ENCODE measurements at places on chromosomes 3 and 15.

- peaks cover 31% of the 10 kb centered on the region for H3K36me3 ChIP-seq
- no peaks in the 10 kb centered on the region for H3K27me3 ChIP-seq
- peak within 1 kb of the TSS; percentile 78 for H3K27ac ChIP-seq
- peak within 1 kb of the TSS; percentile 95 for H3K4me3 ChIP-seq
Observed at GRCh38 chr3:149752051-149752787, at the start of gene COMMD2. Gene COMMD2 (minus strand): TSS chr3:149752489. CDS start chr3:149752444, 45 bp downstream.

DNA sequence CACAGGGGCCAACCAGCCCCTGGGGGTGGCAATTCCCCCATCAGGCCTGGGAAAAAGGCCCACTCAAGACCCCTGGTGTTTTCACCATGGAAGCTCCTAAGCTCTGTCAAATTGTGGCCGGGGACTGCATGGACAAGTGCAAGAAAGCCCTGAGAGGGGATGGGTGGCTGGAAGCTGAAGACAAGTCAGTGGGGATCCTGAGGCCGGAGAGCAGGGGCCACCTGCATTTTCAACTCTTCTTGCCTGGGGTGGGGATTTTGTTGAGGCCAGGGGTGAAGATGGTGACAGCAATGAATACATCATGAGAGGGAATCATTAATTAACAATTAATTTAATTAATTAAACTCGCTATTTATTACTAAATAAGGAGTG is 33.9 kb downstream of the FEM1B start:
- no peak overlapping the region for H3K27ac ChIP-seq
- no peaks in the 10 kb centered on the region for H3K36me3 ChIP-seq
- no peaks in the 10 kb centered on the region for H3K27me3 ChIP-seq
- peaks cover 27% of the 10 kb centered on the region for H3K4me1 ChIP-seq

GRCh38 chr3:161314836-161315395 is 56.4 kb downstream of the SPTSSB start:
- H3K27me3 ChIP-seq: no peaks in the 10 kb centered on the region
- no peak for DNase-seq

- H3K27ac ChIP-seq: no peak overlapping the region
- no peak for DNase-seq
- H3K4me1 ChIP-seq: no peaks in the 10 kb centered on the region
- no peaks in the 10 kb centered on the region for H3K27me3 ChIP-seq
Observed at GRCh38 chr3:39134305-39134704, 19.1 kb downstream of the CSRNP1 start.

- no peaks in the 10 kb centered on the region for H3K27me3 ChIP-seq
- H3K36me3 ChIP-seq: no peaks in the 10 kb centered on the region
- no peak overlapping the region for H3K4me3 ChIP-seq
- no peak overlapping the region for H3K27ac ChIP-seq
Observed at GRCh38 chr3:131795390-131796090, 239.3 kb downstream of the CPNE4 start.

DNA sequence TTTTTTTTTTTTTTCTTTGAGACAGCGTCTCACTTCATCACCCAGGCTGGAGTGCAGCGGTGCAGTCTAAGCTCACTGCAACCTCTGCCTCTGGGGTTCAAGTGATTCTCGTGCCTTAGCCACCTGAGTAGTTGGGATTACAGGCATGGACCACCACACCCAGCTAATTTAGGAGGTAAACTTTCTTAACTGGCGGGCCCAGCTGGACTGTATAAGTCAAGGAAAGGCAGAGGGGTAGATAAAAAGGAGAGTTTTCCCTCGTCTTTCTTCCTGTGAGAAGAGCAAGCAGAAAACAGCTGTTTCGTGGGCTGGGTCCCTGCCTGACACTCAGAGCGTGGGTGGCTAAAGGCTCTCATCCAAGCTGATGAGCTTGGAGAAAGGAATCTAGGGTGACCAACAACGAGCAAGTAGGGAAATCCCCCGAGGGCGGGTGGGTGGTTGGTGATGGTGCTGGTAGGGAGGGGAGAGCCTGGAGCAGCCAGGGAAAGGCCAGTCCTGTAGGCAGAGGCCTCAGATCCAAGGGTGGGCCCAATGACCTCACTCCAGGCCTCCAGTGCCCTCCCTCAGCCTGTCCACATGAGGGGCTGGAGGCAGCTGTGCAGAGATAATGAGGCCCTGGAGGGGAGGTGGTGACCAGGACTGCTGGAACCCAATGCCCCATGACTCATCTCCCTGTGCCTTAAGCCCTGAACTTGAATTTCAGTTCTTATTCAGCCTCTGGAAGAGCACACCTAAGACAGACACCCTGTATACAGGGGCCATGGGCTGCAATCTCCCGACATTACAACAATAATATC is 43.1 kb upstream of the LIMD1 start:
- H3K27me3 ChIP-seq: no peaks in the 10 kb centered on the region
- H3K27ac ChIP-seq: peak overlapping the region; percentile 9
- peaks cover 51% of the 10 kb centered on the region for H3K4me1 ChIP-seq
- no peak for DNase-seq
- H3K36me3 ChIP-seq: peaks cover 17% of the 10 kb centered on the region

DNA sequence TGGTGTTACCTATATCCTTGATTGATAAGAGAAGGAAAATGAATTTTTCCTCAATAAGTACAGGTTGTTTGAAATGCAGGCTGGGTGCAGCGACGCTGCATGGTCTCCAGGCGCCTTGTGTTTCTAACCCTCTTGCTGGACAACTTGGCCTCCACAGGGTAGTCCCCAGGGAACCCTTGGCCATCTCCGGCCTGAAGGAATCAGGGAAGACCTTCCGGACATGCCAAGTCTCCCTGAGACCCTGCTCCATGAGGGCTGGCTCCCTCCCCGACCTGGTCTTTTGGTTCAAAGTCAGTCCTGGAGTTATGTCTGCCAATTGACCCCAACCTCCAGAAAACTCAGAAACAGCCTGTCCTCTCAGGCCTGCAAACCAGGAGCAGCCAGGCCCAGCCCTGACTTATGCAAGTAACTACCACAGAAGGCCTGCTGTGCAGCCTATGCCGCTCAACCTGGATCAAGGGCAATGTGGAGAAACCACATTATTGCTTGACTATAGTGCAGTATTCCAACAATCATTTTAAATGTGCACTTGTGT is 98.3 kb downstream of the LIPC start:
- H3K36me3 ChIP-seq: no peaks in the 10 kb centered on the region
- DNase-seq: no peak
- peaks cover 15% of the 10 kb centered on the region for H3K4me1 ChIP-seq

GRCh38 chr15:100277087-100277855 is 64.5 kb downstream of the ADAMTS17 start:
- no peak for DNase-seq
- H3K27me3 ChIP-seq: no peaks in the 10 kb centered on the region

GRCh38 chr3:157128771-157129681 is 30.9 kb downstream of the CCNL1 start:
- no peak overlapping the region for H3K4me3 ChIP-seq
- peaks cover 34% of the 10 kb centered on the region for H3K4me1 ChIP-seq
- no peaks in the 10 kb centered on the region for H3K36me3 ChIP-seq
- peak overlapping the region; percentile 85 for H3K27ac ChIP-seq
- DNase-seq: no peak

DNA sequence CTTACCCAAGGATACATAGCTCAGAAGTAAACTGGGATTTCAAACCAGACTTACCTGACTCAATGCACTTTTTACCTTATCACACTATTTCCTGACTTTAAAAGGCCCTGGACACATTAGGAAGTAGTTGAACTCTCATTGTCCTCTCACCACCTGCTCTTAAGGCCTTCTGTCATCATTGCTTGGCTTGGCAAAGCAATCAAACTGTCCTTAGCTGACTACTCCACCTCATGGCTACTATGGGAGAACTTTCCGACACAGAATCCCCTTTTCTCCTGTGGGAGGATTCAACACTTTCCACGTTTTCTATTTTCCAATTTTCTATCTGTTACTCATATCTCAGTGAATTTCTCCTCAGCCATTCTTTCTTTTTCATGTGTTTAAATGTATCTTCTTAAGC is 55.4 kb downstream of the ZNF148 start:
- no peak overlapping the region for H3K27ac ChIP-seq
- H3K36me3 ChIP-seq: peaks cover 9% of the 10 kb centered on the region
- no peak for DNase-seq

DNA sequence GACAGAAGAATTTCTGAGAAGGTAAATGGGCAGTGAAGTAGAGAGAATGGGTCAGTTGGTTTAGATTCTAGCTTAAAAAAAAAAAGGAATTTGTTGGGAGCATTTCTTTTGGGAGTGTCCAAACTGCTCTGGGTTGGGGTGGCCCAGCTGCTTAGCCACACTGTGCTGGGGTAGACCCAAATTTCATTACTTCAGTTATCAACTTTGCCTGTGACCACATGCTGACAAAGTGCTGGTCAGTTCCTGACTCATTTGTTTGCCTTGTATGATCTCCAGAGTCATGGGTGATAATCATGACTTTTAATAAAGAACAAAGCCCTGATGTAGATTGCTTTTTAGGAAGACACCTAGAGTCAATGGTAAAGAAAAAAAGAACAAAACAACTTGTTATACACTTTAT is 121.5 kb upstream of the FGF7 start:
- H3K4me3 ChIP-seq: no peak overlapping the region
- H3K4me1 ChIP-seq: no peaks in the 10 kb centered on the region
- H3K27ac ChIP-seq: no peak overlapping the region
- no peak for DNase-seq
- no peaks in the 10 kb centered on the region for H3K36me3 ChIP-seq

DNA sequence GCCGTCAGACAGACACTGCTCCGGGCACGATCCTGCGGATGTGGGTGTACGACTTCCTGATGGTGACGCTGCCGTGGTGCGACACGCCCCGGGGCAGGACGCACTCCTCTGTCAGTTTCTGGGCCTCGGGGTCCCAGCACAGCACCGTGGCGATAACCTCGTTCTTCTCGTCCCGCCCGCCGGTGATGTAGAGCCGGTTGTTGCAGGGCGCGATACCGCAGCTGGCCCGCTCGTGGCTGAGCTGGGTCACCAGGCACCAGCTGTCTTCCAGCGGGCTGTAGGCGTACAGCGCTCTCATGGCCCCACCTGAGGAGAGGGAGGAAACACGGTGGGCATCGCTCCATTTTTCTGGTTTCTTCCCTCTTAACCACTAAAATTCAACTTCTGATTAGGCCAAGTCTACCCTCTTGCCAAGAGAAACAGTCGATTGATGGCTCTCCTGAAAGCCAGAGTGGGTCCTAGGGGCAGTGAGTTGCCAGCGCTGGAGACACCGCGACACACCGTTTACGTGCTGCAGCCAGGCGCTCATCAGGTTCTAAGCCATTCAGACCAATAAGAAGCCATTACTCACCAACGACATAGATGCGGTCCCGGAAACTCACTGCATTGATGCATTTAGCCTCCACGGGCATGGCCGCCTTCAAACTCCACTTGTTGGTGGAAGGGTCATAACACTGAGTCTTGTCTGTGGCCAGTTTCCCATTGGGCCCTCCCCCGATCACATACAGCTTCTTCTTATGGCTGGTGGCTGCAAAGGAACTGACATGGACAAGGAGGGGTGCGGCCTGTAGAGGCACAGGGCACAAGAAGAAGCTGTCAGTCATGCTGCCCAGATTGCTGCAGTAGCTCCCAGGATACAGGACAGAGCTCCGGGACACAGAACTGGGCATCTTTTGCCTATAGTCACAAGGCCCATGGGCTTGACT is 63.3 kb downstream of the KLHL6 start:
- no peak overlapping the region for H3K4me3 ChIP-seq
- no peak for DNase-seq
- H3K36me3 ChIP-seq: peaks cover 4% of the 10 kb centered on the region
- H3K27ac ChIP-seq: no peak overlapping the region
- peaks cover 36% of the 10 kb centered on the region for H3K4me1 ChIP-seq
- H3K27me3 ChIP-seq: no peaks in the 10 kb centered on the region

DNA sequence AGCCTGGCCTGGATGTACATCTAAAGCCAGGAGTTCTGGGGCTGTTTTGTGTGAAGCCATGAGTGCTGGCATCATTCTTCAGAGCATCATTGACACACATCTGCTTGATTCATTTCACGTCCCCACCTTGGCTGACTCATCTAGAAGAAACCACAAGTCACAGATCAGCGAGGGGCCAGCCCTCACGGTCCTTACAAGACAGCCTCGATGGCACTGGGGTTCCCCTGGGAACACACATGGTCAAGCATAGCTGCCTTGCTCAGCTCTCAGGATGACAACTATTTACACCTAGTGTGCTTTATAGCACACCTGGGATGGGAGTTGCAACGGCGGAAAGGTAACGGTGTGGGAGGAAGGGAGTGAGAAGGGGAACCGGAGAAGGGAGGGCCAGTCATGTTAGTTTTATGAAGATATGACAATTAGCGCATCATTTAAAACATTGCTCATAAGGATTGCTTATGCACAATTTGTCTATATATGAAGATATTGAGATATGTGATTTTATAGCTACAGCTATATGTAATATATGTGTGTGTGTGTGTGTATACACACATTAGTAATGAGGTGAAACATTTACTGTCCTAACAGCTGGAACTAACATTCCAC is 227.1 kb downstream of the RPLP1 start:
- no peak overlapping the region for H3K4me3 ChIP-seq
- DNase-seq: no peak
- H3K4me1 ChIP-seq: no peaks in the 10 kb centered on the region

DNA sequence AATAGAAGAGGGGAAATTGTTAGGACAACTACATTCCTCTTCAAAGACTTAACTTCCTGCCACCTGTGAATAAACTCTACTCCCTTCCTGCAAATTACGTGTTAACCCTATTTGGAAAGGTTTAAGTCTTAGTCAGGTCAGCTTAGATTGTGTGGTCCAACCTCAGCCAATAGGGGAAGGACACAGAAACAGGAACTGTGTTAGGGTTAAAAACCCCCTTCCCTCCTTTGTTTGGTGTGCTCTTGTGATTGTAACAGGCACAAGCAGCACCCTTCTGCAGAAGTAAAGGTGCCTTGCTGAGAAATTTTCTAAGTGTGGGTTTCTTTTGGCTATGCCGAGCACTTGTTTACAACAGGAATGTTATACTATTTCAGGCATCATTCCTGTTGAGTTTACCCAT is 45.0 kb upstream of the FSTL1 start:
- no peak overlapping the region for H3K4me3 ChIP-seq
- peak overlapping the region; percentile 44 for H3K27ac ChIP-seq
- no peaks in the 10 kb centered on the region for H3K4me1 ChIP-seq
- H3K27me3 ChIP-seq: no peaks in the 10 kb centered on the region

GRCh38 chr3:198076722-198077308 is 116.8 kb downstream of the LMLN start:
- DNase-seq: no peak
- peaks cover 23% of the 10 kb centered on the region for H3K27me3 ChIP-seq
- no peak overlapping the region for H3K27ac ChIP-seq
- no peak overlapping the region for H3K4me3 ChIP-seq
- no peaks in the 10 kb centered on the region for H3K36me3 ChIP-seq

DNA sequence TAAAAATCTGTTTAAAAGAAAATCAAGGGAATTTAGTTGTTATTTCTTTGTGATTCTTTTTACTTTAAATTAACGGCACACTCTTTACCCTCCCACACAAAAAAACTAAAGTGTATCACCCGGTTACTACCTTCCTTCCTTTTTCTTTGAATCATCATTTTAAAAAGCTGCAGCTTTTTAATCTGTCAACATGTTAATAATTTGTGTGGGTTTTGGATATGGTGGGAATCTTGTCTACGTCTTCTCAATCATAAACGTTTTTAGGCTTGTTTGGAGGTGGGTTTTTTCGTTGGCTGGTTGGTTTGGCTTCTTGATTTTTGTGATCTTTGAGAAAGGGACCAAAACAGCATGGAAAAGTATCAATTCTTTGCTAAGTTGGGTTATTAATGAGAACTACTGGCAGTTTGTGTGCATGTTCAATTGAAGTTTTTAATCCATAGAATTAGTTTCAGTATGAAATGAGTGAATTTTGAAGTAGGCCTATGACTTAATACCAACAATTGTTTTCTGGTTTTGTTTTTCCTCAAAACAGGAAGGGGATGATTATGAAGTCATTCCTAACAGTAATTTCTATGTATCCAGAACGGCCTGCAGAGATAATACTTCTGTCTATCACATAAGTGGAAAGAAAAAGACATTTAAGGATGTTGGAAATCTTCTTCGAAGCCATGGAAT is 4.5 kb downstream of the SMC4 start:
- peaks cover 3% of the 10 kb centered on the region for H3K4me1 ChIP-seq
- H3K27ac ChIP-seq: peak overlapping the region; percentile 96
- H3K4me3 ChIP-seq: peak overlapping the region; percentile 66
- no peaks in the 10 kb centered on the region for H3K27me3 ChIP-seq
- H3K36me3 ChIP-seq: no peaks in the 10 kb centered on the region
